ENCODE measurements at places on chromosomes 3 and 15.

- no peak for DNase-seq
These were observed 23.4 kb upstream of the DYNC1LI1 start for GRCh38 chr3:32593903-32594525.

- DNase-seq = no peak
These were observed 173.4 kb downstream of the MCTP2 start for GRCh38 chr15:94404733-94405283.

DNA sequence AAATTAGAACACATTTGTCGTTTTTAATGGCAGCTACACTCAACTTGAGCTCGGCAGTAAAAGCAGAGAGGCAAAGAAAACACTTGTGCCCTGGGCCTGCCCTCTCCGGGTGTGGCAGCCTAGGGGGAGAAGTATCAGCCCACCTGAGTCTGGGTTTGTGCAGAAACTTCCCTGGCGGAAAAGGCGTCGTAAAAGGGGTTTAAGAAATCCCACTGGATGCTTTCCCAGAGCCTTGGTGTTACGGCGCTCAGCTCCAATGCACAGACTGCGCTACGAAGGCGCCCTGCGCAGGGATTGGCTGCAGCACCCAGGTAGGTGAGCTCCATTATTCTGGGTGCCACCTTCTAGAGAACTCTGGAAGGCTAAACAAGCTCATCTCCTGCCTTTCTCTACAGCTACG, 461.5 kb upstream of the NR2F2 start:
- DNase-seq = no peak

GRCh38 chr15:91291673-91292072, 191.6 kb downstream of the SV2B start:
- DNase-seq = no peak

DNA sequence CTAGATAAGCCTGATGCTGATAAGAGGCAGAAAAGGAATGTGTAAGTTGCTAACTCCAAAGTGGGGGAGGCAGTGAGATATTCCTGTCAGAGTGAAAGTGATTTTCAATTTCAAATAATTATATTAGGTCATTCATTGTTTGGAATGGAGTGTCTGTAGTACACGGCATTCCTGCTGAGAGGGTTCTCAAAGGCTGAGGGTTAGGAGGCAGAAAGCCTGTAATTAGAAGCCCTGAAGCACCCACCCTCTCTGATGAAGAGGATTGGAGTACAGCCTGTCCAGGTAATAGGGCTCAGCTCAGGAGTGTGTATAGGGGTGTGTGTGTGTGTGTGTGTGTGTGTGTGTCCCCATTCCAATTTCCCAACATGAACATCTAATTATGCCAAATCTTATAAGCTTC, 486.8 kb downstream of the MAGI1 start:
- DNase-seq = no peak

GRCh38 chr3:70096376-70097066, 97.0 kb downstream of the SAMMSON start:
- DNase-seq = no peak

- no peak for DNase-seq
These were observed 166.2 kb downstream of the UACA start for GRCh38 chr15:70597056-70597603.

DNA sequence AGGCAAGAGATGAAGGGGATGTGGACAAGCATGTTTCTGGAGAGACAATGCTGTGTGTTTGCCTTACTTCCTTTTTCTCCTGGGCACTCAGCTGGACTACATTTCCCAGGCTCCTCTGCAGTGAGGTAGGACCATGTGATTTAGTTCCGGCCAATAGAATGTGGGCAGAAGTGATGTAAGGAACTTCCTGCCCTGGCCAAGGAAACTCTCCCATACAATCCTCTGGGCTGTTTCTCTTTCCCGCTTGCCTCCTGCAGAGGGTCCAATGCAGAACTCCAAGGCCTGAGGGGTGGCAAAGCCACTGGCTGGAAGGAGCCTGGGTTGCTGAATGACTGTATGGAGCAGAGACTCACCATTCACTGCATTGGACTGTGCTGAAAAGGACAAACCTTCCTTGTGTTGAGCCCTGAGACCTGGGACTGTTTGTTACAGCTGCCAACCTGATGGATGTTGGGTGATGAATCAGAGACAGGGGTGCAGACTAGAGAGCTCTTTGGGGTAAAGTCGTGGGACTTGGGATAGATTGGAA, 82.7 kb upstream of the SLC6A6 start:
- DNase-seq = no peak

- no peak for DNase-seq
These were observed 219.0 kb downstream of the NFKBIZ start for GRCh38 chr3:102068327-102068726.

- no peak for DNase-seq
These were observed 199.4 kb upstream of the MRPL3 start for GRCh38 chr3:131702146-131702545.

GRCh38 chr3:195114786-195115599, 156.0 kb downstream of the XXYLT1 start:
- DNase-seq = no peak

- DNase-seq = no peak
These were observed 357.9 kb upstream of the GOLIM4 start for GRCh38 chr3:168453623-168454022.

DNA sequence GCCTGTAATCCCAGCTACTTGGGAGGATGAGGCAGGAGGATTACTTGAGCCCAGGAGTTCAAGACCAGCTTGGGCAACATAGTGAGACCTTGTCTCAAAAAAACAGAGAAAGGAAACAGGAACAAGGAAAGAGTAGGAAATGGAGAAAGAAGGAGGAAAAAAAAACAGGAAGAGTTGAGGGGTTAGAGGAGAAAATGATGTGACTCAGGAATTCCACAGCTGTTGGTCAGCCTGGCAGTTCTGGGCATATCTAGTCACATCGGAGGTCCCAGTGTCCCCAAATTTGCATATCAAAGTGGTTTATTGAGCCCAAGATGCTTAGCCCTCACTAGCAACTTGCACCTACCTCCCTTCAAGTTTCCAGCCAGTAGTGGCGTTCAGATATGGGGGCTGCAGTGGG, 18.8 kb upstream of the JMJD7 start:
- DNase-seq = no peak
